ENCODE measurements at places on chromosomes 13 and 19. TPM values are rescaled to one million over a fixed set of nuclear protein-coding genes. Genes with fewer than 3 reads are reported as not detected.

The RRAS gene
- total RNA-seq = 103 TPM

The APOC4 gene
- total RNA-seq = not detected

The RFPL4A gene
- total RNA-seq = 0.84 TPM

The LRRC63 gene
- 0.08 TPM for total RNA-seq

The LSR gene
- total RNA-seq = 10.2 TPM

The MISP gene
- 79.4 TPM for total RNA-seq

The SPART gene
- total RNA-seq = 21.1 TPM

The ADAMTSL5 gene
- 3.5 TPM for total RNA-seq

The ZNF583 gene
- total RNA-seq = 2.1 TPM

The SPACA4 gene
- not detected for total RNA-seq

The ZNF560 gene
- total RNA-seq = not detected

The OSCAR gene
- 0.20 TPM for total RNA-seq

The SYMPK gene
- 70.6 TPM for total RNA-seq

The PTPRS gene
- 29.2 TPM for total RNA-seq

The ADGRE3 gene
- not detected for total RNA-seq

The RAB11B gene
- 101 TPM for total RNA-seq

The ZNF557 gene
- 2.9 TPM for total RNA-seq

The DCT gene
- not detected for total RNA-seq

The NRTN gene
- 1.4 TPM for total RNA-seq

The GPC5 gene
- not detected for total RNA-seq

The SHD gene
- total RNA-seq = not detected

The PIAS4 gene
- 16.4 TPM for total RNA-seq

The NOVA2 gene
- total RNA-seq = 0.90 TPM

The SPC24 gene
- total RNA-seq = 20.0 TPM

The CBARP gene
- 2.9 TPM for total RNA-seq

The ANKRD24 gene
- total RNA-seq = 0.18 TPM

The CAPN12 gene
- total RNA-seq = 4.9 TPM

The DHX34 gene
- 36.2 TPM for total RNA-seq

The GARIN5A gene
- total RNA-seq = 2.4 TPM

The ECSIT gene
- total RNA-seq = 31.4 TPM

The BRME1 gene
- 0.46 TPM for total RNA-seq

The PODNL1 gene
- total RNA-seq = 1.3 TPM

The IGFL4 gene
- 0.28 TPM for total RNA-seq

The KLHL1 gene
- total RNA-seq = not detected

The VSTM2B gene
- total RNA-seq = not detected

The EPS8L1 gene
- total RNA-seq = 6.4 TPM

All from A549 treated with Hydrocortisone at 1 μM for 4 hours (cell line).